ENCODE measurements at places on chromosomes 1 and 21.

DNA sequence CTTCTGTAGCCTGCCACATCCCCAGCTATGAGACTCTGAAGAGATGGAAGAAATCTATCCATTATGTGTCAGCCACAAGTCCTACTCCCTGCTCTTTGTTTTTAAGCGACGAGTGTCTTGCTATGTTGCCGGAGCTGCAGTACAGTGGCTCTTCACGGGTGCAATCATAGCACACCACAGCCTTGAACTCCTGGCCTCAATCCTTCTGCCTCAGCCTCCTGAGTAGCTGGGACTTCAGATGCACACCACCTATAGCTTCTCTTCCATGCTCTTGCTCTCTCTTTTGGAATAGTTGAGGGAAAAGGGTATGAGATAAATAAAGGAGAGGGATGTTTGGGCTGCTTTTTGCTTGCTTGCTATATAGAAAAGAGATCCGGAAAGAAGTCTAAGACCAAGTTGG, 1.6 kb downstream of the TUFT1 start:
- DNase-seq, result no peak

- no peak for DNase-seq
These were observed 29.3 kb upstream of the COL6A2 start for GRCh38 chr21:46068516-46069079.

DNA sequence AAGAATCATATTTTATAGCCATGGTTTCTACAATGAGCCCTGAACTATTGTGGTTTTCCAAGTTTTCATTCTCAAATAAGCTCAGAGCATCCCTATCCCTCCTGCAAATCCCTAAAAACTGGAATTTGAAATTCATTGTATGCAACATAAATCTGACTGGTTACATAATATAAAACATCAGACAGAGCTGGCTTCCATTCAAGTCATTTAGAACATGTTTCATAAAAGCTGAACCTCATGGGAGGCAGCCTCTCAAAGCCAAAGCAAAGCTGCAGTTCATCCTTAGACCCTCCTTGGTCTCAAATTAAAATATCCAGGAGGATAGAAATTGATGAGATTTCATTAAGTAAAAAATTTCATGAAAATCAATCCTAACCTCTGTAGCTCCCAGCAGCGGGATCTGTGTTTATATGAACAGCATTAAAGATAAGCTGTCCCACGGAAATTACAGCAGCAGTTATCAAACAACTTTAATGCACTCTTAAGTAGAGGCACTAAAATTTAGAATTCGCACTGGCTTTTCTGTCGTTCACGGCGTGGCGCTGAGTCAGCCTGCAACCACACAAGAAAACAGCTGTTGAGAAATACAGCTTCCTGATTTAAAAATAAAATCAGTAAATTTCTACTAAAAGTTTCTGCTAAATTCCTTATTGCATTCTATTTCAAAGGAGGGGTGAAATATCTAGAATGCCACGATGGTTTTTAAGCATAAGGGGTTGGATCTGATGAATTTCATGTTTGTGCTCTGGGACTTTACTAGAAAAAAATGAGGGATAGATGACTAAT, 99.9 kb upstream of the TIAM1 start:
- DNase-seq, result peak; percentile 12

DNA sequence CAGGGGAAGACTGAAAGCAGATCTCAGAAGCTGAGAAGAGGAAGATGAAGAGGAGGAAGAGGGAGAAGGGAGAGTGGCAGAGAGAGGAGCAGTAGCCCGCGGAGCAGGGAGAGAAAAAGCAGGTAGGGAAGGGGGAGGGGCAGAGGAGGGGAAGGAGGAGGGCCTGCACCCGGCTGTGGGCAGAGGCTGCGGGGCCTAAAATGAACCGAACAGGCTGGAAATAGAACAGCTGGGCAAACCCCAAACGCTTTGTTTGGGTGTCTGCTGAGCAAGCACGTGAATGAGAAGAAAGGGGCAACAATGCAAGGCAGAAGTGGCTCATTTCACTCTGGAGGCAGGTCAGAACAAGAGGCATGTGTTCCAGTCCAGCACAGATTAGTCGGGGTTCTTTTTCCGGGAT, 33.5 kb downstream of the KCNC4 start:
- DNase-seq, result no peak

- DNase-seq, result no peak
These were observed 19.8 kb downstream of the FAF1 start for GRCh38 chr1:50940291-50940690.

GRCh38 chr1:38923607-38924006, 18.0 kb downstream of the RHBDL2 start:
- no peak for DNase-seq

GRCh38 chr1:247367786-247368422, 36.2 kb upstream of the ZNF496 start:
- DNase-seq, result no peak

- DNase-seq, result no peak
These were observed 30.3 kb downstream of the UBASH3A start for GRCh38 chr21:42433946-42434551.

- DNase-seq, result no peak
These were observed 45.3 kb downstream of the TLR5 start for GRCh38 chr1:223097713-223098112.

All from KG1 (cell line).